ENCODE measurements at places on chromosomes 7 and 10.

DNA sequence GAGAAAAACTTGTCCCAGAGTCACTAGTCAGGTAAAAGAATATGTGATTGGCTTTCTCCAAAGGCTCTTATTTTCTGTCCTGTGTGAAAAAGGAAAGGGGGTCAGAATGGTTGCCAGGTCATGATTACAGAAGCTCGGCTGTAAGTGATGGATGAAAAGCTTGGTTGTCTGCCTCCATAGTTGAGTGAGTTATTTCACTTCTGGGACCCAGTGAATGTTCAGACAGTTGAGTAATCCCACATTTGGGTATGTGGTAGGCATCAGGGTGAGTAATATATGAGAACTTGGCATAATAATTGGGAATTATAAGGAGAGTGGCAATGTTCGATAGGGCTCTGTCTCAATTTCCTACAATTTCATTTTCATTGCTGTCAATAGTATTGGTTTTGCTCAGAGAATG, 72.5 kb downstream of the BBS9 start:
- no peak for DNase-seq

DNA sequence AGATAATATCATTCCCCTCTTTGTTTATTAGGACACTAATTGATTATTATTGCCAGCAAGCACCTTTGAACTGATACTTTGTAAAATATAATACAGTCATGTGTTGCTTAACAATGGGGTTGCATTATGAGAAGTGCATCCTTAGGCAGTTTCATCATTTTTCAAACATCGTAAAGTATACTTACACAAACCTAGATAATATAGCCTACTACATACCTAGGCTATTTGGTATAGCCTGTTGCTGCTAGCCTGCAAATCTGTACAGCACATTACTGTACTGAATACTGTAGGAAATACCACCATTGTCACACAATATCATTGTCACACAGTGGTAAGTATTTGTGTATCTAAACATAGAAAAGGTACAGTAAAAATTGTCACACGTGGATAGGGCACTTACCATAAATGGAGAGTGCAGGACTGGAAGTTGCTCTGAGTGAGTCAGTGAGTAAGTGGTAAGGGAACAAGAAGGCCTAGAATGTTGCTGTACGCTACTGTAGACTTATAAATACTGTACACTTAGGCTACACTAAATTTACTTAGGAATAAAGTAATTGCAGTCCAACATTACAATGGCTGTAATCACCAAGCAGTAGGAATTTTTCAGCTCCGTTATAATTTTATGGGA, 70.7 kb downstream of the LCOR start:
- DNase-seq: no peak

DNA sequence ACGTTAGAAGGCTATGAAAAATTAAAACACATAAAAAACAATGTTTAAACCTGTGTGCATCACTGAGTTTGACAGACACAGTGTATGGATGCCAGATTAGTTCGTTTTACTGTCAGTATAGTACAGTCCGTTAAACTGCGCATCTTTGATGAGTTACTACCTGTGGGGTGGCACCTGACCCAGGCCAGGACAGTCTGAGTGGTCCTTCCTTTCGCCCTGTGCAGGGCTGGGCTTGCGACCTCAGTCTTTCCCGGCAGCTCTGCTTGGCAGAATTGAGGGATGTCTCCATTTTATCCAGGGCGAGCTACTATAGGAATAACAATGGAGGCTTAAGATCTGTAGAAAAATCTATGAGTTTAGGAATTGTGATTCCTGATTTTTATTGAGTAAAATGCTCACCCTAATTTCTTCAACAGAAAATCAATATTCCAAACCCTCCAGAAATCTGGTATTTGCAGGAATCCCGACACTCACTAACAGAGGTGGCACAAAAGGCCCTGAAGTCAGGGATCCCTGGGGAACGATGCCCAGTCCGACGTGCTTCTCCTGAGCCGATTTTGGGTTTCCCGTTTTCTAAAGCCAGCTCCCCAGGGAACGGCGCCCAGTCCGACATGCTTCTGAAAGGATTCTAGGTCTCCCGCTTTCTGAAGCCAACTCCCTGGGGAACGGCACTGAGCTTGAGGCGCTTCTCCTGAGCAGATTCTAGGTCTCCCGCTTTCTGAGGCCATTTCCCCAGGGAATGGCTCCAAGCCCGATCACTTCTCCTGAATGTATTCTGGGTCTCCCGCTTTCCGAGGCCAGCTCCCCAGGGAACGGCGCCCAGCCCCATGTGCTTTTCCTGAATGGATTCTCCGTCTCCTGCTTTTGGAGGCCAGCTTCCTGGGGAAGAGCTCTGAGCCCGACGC, 377.6 kb downstream of the DNAJB6 start:
- DNase-seq: no peak

DNA sequence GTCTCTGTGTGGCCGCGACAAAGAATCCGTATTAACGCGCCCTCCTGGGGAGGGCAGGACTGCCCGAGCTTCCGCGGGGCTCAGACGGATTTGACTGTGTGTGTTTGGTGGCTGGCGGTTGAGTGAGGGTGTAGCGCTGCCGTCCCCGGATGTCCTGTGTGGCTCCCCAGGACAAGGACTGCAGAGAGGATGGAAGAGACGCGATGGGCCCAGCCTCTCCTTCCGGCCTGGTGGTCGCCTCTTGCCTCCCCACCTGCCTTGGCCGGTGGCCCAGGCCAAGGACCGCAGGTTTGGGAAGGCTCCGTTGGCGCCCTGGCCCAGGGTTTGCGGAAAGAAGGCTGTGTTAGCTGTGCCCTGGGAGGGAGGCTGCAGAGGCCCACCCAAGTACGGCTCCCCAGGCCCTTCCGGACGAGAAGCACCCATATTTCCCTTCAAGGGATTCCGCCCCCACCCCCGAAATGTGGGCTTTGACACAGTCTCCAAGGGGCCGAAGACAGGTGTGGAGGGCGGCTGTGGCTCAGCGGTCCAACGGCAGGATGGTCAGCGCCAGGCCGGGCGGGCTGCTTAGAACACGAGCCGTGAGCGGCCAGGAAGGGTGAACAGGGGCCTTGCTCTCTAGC, 2.3 kb downstream of the UNCX start:
- no peak for DNase-seq

GRCh38 chr7:28130277-28130676, 50.3 kb downstream of the JAZF1 start:
- DNase-seq: no peak

DNA sequence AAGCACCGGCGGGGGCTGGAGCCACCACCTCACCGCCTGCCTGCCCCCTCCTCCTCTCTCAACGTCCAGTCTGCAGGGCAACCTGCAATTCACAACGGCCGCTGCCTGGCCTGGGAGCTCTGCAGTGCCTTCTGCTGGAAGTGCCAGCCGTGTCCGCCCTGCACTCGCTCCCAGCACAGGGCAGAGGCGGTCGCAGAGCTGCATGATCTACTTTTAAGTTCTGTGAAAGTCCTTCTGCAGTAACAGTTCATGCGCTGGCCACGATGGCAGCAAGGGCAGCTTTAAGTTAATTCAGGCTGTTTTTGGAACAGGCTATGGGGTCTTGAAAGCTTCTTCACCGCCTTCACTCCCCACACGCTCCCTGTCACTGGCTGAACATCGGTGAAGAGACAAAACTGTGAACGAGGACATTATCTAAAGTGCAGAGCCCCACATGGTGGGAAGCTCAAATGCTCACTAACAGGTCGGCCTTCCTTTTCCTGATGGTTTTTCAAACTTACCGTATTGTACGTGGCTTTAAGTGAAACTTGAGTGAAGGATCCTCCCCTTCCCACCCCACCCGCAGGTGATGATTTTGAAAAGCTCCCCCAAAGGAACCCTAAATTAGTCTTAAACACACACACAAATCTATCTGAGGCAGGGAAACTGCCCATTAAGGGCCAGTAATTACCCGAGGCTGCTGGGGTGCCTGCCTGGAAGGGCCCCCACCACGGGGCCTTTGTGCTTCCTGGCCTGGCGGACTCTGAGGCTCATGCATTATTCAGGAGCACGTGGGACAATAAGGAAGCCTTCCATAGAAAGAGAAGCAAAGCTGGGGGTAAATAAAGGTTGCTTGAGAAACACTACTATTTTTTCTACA, 504.3 kb downstream of the DNAJB6 start:
- no peak for DNase-seq

GRCh38 chr7:36896418-36896817, 172.1 kb upstream of the AOAH start:
- no peak for DNase-seq

GRCh38 chr7:99623091-99623693, 6.4 kb downstream of the ZSCAN25 start:
- no peak for DNase-seq

GRCh38 chr10:75959912-75960311, 528.5 kb downstream of the LRMDA start:
- DNase-seq: no peak

DNA sequence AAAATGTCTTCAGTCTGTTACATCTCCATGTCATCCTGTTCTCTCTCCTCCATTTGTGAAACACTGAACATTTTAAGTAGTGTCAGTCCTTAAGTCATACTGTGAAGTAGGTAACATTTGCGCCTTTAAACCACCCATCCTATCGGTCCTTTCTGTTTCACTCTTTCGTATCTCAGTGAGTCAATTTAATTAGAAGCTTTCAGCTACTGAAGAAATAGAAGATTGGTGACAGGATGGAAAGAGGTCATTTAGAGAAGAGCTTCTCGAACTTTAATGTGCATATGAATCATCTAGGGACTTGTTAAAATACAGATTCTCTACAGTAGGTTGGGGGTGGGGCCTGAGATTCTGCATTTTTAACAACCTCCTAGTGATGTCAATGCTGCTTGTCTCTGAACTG, 113.4 kb downstream of the SRI start:
- no peak for DNase-seq

- no peak for DNase-seq
These were observed 919 bp upstream of the IDI2 start for GRCh38 chr10:1026578-1026977.

DNA sequence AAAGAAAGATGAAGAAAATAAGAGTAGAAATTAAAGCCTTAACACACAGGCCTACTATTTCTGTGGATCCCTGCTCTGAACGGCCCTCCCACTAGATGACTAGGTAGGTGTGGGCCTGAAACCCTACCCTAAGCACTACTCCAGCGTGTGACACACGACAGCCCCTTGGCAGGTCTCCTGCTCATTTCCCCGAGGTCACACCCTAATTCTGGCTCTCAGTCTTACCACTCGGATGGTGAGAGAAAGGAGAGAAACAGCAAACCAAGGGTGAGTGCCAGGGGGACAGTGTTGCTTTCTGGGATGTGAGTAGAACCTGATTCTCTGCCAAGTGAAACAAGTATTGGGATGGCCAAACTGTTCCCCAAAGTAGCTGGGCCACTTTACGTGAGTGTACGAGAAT, 12.1 kb downstream of the GALNTL5 start:
- no peak for DNase-seq

- no peak for DNase-seq
These were observed 967 bp downstream of the ELFN1 start for GRCh38 chr7:1670894-1671593.

GRCh38 chr7:83821866-83822265, 172.9 kb upstream of the SEMA3E start:
- no peak for DNase-seq

- no peak for DNase-seq
These were observed 443.5 kb downstream of the PAXIP1 start for GRCh38 chr7:154559454-154559853.

GRCh38 chr7:111953611-111954010, 252.6 kb downstream of the DOCK4 start:
- DNase-seq: no peak

DNA sequence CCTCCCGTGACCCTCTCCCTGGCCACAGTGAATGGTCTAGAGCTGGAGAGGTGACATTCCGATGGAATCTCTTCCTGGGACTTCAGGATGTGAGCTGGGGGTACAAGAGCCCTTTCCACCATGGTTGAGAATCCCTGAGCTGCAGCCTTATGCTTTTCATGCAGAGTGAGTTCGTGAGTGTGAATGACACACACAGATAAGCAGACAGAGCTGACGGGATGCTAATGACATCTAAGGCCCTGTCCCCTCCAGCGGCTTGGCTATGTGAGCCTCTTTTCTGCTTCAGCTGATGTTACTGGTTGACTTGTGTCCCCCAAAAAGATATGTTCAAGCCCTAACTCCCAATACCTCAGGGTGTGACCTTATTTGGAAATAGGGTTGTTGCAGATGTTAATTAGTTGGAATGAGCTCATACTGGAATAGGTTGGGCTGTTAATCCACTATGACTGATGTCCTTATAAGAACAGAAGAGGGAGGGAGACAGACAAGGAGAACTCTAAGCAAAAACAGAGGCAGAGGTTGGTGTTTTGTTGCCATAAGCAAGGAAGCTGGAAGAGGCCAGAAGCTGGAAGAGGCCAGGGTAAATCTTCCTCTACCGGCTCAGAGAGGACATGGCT, 111.1 kb upstream of the AFAP1L2 start:
- no peak for DNase-seq

GRCh38 chr7:50210706-50211115, 93.8 kb upstream of the IKZF1 start:
- DNase-seq: no peak

- DNase-seq: no peak
These were observed 10.9 kb upstream of the CYREN start for GRCh38 chr7:135181261-135181928.

DNA sequence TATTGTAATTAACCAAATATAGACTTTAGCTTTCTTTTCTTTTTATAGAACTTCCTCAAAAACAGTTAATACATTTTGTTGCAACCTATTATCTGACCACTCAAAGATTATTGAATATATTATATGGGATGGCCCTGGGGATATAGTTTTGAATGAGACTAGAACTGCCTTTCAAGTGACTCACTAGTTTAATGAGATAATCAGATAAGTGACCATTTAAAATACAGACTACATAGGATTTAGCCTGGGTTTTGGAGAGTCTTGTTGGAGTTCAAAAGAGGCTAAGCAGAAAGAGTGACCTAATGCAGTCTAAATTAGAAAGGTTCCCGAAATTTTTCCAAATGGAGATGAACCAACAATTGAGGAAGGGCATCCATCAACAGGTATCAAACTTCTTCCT, 305.2 kb upstream of the ETV1 start:
- no peak for DNase-seq

DNA sequence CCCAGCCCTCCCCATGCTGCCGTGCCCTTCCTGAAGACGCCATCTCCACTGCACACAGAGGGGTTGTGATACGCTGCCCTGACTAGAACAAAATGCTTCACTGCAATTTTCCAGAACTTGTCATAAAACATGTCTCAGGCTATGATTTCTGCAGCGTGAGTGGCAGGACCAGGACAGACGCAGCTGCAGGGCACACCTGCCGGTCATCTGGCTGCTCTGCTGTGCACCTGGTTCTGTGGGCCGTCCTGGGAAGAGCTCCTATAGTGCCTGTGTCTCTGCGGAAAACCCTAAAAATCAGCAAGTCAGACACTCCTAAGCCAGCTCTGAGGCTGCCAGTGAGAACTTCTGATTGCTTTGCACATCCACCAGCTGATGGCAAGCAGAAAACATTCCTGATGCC, 39.7 kb upstream of the DIP2C start:
- no peak for DNase-seq

- no peak for DNase-seq
These were observed 41.7 kb downstream of the IL15RA start for GRCh38 chr10:5935628-5936027.

- no peak for DNase-seq
These were observed 53.7 kb downstream of the KIF5B start for GRCh38 chr10:32002531-32002930.

Measured in stimulated activated CD8-positive, alpha-beta memory T cell treated with anti-CD3 and anti-CD28 coated beads, Interleukin-4, amount 100 ng/mL, for 4 hours (primary cell).